ENCODE measurements at places on chromosomes 7 and 10.

DNA sequence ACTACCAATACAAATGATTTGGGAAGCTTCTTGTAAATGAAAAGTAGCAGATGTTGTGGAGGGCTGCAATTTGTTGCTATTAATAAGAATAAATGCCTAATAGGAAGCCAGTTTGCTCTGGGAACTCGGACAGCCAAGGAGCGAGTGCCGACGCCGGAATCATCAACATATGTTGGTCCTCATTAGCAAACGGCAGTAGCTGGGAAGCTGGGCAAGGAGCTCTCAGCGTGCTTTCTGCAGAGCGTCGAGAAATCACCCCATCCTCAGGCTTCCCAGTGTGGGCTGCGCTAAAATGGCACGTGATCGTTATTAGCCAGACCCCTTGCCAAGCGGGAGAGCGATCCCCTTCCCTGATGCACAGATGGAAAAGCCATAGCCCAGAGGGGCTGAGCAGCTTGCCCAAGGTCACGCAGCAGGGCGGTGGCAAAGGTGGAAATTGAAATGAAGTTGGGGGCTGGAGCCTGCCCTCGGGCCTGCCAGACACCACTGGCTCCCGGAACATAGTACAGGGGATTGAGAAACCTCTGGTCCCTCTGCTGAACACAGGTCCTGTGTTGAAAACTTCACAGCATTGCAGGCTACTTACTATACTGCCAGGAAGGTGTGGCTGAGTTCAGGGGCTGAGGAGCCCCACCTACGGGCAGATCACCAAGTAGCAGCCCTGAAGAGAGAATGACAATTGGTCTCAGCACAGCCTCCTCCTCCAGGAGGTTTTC lies 326.9 kb downstream of the PLXNA4 start:
- no peak for DNase-seq

DNA sequence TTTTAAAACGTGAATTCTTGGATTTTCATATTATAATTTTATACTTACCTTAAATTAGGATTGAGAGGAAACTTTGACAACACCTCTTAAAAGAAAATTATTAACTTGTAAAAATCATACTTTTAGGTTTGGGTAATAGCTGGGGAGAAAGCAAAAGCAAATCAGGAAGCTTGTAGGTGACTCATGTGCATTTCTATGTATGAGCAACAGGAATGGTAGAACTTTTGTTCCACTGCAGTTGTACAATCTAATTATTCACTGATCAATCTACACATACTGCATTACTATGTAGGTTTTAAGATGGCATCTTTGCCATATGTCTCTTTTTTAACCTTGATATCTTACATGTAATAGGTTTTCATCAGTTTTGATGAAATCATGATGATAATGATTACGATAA lies 223.2 kb downstream of the PRKG1 start:
- DNase-seq: no peak

DNA sequence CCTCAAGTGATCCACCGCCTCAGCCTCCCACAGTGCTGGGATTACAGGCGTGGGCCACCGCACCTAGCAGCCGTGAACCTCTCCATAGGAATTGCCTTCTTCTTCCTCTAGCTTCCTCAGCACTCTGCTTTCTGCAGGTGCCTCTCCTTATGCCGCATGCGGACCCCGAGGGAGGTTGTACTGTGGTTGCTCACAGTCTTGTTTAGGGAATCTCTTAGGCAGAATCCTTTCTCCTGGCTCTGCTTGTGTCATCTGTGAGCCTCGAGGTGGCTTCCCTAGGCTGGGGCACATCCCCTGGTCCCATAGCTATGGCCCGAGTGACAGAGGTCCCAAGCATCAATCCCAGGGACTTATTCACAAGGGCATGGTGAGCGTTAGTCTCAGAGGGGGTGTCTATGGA lies 33.2 kb upstream of the GIMAP8 start:
- no peak for DNase-seq

- DNase-seq: no peak
Measured at GRCh38 chr7:112186300-112186699, 19.9 kb downstream of the DOCK4 start.

- no peak for DNase-seq
Measured at GRCh38 chr10:71648254-71648932, 71.2 kb downstream of the C10orf105 start.

- no peak for DNase-seq
Measured at GRCh38 chr10:689452-690371, at the start of gene DIP2C. TSS of gene DIP2C (minus strand) at chr10:689668. CDS start at chr10:689578, 90 bp downstream.

DNA sequence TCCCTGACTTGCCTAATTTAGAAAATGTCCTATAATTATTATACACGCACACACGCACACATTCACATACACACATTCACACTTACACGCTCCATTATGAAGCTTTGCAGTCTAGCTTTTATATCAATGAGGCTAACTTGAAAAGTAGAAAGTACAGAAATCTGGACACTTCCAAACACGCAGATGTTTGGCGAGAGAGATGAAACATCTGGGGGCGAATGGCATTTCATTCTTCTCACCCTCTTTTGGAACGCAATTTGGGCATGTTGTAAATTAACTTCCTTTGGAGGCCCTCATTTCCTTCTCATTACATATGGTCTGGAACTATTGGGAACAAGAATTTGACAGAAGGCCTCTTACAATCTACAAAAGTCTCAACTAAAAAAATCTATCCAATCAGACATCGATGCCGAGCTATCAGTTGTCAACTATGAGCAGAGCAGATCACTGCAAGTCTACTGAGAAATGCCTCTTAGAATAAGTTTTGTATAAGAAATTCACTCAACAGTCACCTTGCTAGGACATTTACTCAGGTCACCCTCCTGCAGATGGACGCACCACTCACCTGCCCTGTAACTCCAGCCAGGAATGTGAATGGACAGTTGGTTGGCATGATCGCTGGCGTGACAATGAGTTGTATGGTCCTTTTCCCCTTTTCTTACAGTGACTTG lies 115.2 kb upstream of the ADAM12 start:
- DNase-seq: no peak

DNA sequence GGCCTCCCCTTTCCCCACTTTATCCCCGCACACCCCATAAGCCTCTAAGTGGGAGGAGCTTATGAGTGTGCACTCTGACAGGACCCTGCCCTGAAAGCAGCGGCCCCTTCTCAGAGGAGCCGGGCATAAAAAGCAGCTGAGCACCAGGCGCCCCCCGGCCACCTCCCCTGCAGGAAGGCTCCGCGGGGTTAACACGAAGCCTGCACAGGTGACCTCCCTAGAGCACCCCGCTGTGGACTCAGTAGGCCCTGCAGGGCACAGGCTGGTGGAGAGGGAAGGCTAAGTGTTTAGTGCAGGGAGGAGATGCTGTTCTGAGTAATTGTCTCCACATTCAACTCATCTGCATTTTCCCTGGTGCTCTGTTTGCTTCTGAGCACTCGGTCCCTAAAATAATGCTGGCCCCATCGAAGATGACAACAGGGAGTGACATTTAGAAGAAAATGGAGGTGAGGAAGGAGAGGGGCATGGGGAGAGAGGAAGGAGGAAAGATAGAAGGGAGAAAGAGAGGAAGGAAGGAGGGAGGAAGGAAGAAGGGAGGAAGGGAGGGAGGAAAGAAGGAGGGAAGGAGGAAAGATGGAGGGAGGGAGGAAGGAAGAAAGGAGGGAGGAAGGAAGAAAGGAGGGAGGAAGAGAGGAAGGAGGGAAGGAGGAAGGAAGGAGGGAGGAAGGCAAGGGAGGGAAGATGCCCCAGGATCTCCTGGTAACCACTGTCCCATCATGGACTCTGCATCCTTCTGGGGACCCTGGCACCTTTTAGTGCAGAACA lies 25.4 kb upstream of the CNPY1 start:
- DNase-seq: no peak

- DNase-seq: no peak
Measured at GRCh38 chr7:42997611-42998010, 65.4 kb downstream of the MRPL32 start.

DNA sequence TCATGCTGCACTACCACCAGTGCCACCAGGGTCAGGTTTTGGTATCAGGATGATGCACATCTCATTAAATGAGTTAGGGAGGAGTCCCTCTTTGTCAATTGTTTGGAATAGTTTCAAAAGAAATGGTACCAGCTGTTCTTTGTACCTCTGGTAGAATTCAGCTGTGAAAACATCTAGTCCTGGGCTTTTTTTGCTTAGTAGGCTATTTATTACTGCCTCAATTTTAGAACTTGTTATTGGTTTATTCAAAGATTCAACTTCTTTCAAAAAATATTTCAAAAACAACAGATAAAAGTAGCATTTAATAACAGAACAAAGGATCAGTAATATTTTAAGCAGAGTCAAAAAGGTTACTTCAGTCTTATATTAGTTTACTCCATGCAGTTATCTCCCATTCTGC lies 6.4 kb upstream of the ZNF716 start:
- no peak for DNase-seq

DNA sequence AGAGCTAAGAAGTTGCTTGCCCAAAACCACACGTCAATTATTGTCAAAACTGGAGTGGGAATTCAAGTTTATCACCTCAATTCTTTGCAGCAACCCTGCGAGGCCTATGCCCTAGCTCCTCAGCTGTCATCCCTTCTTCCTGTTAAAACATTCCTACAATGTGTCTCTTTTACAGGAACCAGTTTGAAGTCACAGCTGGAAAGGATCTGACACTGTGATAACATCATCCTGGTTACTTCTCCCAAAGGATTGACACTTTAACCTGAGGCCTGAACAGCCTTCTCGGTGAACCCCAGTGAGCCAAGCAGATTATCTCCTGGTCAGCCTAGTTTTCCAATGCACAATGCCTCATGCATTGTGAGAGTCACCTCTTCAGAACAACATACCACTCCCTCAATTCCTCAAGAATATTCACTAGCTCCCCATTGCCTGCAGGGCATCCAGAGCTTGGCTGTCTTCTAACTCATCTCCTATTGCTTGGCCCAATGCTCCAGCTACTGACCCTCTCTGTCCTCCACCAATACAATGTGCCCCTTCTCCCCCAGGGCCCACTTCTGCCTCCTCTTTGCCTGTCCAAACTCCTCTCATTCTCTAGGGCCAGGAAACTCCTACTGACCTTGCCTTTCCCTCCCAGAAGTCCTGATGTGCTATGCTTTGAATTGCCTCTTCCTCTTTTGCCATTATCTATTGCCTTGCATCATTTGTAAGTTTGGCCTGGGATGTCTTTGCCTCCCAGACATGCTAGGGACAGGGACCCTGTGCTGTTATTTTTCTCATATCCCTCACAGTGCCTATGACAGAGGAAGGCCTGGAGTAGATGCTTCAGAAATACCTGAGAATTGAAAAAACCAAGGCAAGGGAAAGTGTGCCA lies 10.4 kb upstream of the DLG5 start:
- DNase-seq: no peak

DNA sequence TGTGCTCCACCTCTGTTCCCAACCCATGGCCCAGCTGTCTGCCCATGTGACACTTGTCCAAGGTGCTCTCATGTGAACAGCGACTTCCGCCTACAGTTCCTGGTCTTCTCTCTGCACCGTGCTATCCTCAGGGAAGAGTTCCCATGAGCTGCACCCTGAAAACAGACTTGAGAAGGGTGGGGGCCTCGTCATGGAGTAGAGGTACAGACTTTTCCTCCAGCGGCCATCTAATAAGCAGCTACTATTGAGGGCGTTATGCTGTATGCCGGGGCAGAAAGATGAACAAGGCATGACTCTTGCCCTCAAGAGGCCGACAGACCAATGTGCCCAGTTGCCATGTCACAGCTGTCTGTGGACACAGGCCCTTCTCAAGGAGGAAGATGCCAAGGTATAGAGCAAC lies 25.4 kb upstream of the LYZL1 start:
- DNase-seq: no peak

- DNase-seq: no peak
Measured at GRCh38 chr10:44558521-44558920, 173.6 kb upstream of the CXCL12 start.

DNA sequence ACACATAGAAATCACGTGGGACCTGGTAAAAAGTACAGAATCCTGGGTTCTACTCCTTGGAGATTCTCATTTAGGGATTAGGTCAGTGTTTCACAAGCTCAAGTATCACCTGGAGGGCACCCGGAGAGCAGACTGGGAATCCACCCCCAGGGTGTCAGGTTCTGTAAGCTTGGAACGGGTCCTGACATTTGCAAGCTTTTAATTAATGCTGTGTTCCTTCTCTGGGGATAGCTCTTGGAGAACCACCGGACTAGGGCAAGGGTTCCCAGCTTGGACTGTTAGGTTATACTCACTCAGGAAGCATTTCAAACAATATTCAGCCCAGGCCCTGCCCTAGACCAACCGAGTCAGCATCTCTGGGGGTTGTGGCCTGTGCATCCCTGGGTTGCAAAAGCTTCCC lies 23.0 kb downstream of the TCF7L2 start:
- no peak for DNase-seq

GRCh38 chr7:105602325-105603305 lies 21.3 kb upstream of the EFCAB10 start:
- no peak for DNase-seq

- DNase-seq: no peak
Measured at GRCh38 chr7:39453743-39454355, 112.4 kb upstream of the YAE1 start.

- DNase-seq: no peak
Measured at GRCh38 chr10:45091968-45092367, 91.2 kb downstream of the ZNF22 start.

- no peak for DNase-seq
Measured at GRCh38 chr10:91907914-91908336, 1.4 kb downstream of the FGFBP3 start.

- DNase-seq: no peak
Measured at GRCh38 chr7:158753900-158754299, 49.3 kb upstream of the NCAPG2 start.

- DNase-seq: no peak
Measured at GRCh38 chr10:27104919-27105318, 4.6 kb upstream of the ANKRD26 start.

DNA sequence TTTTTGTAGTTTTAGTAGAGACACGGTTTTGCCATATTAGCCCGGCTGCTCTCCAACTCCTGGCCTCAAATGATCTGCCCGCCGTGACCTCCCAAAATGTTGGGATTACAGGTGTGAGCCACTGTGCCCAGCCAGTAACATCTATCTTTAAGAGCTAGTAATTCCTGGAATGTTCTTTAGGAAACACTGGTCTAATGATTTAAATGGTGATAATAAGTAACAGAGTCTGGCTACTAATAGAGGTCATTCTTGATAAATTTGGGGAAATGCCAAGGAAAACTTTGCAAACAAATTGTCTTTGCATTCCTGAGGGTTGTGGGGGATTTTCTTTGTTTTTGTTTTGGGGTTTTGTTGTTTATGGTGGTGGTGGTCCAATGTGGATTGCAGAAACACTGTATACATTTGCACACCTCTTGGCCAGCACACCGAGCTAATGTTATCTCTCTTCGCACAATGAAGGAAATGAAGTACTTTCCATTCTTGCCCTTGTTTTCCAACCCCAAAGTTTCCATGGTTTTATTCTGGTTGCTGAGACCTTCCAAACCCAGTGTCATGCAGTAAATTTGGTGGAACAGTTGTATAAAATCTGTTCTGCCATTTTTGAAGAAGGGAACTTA lies 51.3 kb upstream of the WIPF3 start:
- DNase-seq: no peak

- peak; percentile 36 for DNase-seq
Measured at GRCh38 chr10:125982260-125982948, 86.0 kb downstream of the FANK1 start.

GRCh38 chr10:73263693-73264347 lies 11.4 kb upstream of the MRPS16 start:
- DNase-seq: peak; percentile 4

Measured in bone marrow (tissue), 2 donors.